ENCODE measurements at places on chromosomes 12 and 14.

DNA sequence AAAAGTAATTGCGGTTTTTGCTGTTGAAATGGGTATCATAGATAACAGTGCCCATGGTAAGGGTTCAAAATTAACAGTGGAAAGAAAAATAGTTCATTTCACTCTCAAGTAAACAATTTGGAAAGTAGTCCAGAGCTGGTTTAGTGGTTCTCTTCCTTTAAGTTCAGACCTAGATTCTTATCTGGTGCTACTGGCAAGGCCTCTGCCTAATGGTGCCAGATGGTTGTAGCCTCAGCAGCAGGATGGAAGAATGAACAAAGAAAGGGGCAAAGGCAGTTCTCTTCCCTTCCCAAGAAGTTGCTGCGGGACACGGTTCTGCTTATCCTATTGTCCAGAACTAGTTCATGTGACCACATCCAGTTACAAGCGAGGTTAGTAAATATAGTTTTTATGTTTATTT, 10.5 kb downstream of the ARG2 start:
- DNase-seq = no peak

DNA sequence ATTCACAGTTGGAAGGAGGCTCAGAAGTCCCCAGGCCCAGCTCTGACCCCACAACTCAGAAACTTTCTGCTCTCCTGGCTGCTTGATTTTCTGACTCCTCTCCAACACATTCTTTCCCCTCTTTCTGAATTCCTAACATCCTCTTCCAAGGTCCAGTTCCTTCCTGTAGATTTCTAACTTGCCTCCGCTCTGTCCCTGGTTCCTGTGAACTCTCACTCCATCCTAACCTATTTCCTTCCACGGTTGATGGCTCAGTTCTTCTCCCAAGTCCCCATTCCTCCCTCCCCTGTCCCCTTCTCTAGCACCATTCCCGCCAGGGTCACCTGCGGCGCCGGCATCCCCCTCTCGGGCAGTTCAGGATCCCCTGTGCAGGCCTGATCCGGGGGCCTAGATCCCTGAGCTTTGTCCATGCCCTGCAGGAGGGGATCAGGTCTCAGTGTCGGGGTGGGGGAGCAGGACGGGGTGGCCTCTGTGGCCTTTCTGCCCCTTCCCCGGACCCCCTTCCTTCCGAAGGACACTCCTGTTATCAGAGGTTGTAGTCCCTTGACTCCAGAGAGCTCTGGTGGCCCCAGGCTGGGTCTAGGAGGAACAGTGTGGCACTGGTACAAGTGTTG, 6.0 kb upstream of the SLC22A17 start:
- no peak for DNase-seq

DNA sequence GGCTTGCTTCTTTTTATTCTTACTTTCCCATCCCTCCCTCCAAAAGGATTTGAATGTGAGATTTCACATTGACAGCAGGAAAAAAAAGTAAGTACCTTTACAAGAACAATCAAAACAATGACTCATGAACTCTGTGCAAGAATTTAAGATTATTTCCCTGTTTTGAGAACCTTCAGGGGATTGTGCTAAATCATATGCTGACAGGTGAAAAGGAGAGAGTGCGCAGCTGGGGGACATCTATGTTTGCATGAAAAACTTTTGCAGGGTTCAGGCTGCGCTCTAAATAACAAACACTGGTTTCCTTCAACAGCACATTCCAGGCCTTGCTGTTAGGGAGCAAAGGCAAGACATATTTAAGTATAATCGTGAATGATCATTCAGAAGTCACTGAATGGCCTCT, 27.3 kb downstream of the RERG start:
- no peak for DNase-seq

- DNase-seq = no peak
These were observed 84.5 kb downstream of the BEGAIN start for GRCh38 chr14:100502622-100503220.

GRCh38 chr14:54451961-54452360, 10.8 kb upstream of the CNIH1 start:
- DNase-seq = no peak

DNA sequence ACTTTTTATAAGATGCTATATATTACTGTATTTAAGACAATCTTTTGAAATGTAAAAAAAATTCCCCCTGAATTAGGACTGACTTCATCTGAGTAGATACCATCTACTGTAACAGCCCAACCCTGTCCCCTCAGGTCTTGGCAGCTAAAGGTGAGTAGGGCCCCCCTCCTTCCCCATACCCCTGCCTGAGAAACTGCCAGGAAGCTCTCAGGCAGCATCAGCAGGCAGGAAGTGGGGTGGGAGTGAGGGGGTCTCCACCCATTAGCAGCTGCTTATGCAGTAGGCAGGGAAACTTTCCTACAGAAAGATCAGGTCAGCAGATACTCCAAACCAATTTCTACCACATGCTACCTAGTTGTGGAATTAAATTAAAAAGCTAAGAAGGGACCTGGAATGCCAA, 62.5 kb downstream of the PAX9 start:
- DNase-seq = no peak

- no peak for DNase-seq
These were observed 77.2 kb downstream of the BTG1 start for GRCh38 chr12:92068459-92068858.

DNA sequence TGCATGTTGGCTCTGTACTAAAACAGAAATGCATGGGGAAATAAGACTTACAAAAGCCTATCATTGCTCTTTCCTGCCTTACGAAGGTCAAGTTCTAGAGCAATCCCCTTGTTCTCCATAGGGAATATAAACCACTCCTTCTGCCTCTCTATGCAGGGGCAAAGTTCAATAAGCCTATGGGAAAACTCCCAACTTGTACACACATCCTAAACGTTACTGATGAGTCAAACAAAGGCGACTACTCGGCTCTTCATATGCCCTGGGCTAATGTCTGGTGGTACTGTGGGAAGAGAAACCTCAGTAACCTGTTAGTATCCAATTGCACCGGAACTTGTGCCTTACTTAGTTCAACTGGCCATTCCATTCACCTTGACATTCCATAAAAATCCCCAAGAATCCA, 32.7 kb downstream of the PRMT8 start:
- DNase-seq = no peak

DNA sequence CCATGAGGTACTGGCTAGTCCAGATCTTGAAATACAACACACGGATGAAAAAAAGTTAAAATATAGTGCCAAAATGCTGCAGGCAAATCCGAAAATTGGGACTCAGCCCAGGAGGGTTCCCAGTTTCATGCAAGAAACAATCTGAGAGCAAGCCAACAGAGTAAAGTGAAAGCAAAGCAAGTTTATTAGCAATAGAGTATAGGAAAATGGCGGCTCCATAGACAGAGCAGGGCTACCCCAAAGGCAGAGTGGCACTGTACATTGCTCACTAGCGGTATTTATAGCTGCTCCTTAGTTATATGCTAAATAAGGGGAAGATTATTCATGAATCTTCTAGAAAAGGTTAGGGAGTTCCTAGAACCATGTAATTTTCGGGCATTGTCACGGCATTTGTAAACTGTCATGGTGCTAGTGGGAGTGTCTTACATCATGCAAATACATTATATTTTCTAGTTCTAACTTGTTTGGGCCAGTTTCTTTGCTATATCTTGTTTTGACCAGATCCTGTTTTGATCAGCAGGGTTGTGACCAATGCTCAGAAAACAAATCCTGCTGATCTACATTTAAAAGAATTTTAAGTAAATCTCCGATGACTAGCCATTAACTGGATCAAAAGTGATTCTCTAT, 29.1 kb downstream of the RECQL start:
- no peak for DNase-seq

DNA sequence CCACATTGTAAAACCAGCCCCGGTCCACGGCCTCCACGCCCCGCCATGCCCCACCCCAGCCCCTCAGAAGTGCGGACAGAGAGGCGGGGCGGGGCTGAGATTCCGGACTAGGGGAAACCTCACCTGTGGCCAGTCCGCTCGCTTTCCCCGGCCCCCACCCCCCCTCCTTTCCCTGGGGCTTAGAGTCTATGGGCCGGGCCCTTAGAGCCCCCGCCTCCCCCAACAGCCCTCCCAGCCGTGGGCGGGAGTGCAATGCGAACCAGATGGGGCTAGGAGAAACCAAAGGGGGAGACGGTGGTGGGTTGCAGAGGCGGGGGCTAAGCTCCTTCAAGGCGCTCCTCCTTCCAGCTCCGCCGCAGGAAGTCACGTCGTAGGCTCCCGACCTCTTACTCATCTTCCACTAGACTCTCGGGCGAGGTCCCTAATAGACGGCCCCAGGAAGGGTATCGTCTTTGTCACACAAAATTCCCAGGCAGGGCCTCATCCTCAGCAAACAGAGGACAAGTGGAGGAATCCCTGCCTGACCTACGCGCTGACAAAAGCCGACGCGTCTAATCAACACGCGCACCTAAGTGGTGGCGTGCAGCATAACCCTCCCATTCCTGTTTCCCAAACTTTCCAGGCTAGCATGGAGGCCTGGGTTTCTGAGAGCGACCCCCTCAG, 1.1 kb upstream of the NAB2 start:
- DNase-seq = peak; percentile 72

DNA sequence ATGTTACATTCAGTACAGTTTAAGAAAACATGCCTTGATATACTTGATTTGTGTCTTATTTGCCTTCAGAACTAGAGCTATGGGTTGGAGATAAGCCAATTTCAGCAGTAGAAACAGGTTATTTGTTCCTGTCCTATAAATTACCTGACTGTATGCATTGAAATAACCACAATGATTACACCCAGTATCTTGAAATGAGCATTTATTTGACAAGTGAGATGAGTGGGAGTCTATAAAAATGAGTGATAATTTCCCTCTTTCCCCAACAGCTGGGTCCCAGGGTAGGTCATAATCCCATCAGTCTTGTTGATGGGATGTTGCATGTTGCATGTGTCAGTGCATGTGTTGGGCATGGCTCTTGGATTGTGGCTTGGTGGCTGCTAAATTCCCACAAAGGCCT, 3.7 kb downstream of the TAS2R42 start:
- no peak for DNase-seq

GRCh38 chr14:88799522-88799921, 6.8 kb upstream of the EML5 start:
- DNase-seq = no peak

- DNase-seq = no peak
These were observed 21.2 kb upstream of the RNASE1 start for GRCh38 chr14:20823859-20824258.

DNA sequence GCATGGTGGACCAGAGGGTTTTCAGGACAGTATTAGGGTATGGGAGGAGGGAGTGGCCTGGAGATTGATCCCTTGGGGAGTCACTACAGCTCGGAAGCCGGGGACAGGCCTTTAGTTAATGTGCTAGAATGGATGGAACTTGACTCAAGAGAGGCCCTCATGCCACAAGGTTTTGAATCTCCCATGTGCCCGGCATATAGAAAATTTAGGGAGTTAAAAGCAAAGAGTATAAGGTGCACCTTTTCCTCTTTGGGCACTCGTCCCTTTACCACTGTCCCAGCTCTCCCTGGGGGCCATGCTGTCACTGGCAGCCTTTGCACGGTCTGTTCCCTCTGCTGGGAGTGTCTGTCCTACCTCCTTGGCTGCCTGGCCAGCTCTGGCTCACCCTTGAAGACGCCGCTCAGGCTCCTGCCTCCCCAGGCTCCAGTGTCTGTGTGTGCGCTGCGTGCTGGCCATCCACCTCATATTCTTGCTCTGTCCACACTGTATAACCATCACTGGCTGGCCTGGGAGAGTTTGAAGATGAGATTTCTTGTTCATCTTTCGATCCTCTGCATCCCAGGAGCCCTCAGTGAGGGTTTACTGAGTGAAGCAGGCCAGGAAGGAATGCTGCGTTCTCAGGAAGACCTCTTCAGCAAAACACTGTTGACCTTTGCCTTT, 161.3 kb downstream of the ZFP36L1 start:
- DNase-seq = no peak

DNA sequence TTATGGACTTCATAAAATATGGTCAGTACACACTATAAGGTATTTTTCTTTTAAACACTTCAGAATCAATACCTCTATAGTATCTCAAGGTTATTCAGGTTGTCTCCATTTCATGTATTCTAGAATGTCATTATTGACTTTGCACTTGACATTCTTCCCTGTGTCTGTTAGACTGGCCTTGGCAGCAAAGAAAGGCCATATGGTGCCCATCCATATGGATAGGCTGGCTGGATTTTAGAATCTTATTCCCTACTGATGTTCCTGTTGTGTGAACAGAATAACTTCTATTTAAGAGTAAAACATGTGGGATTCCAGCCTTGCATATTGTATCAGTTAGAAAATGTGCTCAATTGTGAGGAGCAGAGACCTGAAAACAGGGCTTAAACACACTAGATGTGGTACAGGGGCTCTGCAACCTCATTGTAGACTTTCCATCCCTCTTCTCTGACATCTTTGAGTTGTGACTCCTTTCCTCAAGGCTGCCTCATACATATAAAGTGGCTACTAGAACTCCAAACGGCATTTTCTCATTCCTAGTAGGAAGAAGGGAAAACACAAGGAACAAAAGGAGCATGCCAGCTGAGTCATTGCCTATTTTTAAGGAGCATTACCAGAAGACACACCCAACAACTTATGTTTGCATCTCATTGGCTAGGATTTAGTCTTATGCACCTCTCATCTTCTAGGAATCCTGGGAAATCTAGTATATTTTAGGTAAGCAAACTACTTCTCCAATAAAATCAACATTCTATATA, 221.2 kb upstream of the TMPO start:
- no peak for DNase-seq

- no peak for DNase-seq
These were observed 39.8 kb downstream of the GPR68 start for GRCh38 chr14:91204657-91205056.

DNA sequence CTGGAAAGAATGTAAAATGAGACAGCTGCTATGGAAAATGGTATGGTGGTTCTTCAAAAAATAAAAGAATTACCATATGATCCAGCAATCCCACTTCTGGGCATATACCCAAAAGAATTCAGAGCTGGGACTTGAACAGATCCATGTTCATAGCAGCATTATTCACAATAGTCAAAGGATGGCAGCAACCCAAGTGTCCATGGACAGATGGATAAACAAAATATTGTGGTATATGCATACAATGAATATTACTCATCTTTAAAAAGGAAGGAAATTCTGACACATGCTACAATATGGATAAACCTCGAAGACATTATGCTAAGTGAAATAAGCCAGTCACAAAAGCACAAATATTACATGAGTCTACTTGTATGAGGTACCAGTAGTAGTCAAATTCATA, 9.1 kb downstream of the RAB2B start:
- DNase-seq = no peak

DNA sequence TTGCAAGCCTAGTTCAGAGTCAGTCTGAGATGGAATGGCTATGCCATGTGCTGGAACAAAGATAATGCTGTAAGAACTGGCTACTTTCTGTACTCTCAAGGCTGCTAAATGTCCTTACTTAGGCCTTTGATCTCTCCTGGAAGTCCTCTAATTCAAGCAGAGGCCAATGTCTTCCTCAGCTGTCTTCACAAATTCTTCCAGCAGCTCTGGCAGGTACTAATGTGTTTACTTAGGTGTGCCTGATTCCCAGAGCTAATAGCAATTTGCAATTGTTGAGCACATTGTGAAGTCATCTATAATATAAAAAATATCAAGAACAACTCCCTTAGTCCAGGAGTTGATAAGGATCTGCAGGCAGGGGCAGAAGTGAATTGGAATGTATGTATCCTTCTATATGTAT, 3.8 kb upstream of the MYF5 start:
- DNase-seq = no peak

Data from stimulated activated CD4-positive, alpha-beta T cell treated with anti-CD3 and anti-CD28 coated beads, Interleukin-1b, Interleukin-23, amount 100 ng/mL, for 1 hour (primary cell).